ENCODE measurements at places on chromosomes 4 and X. TPM values are rescaled to one million over a fixed set of nuclear protein-coding genes. Genes with fewer than 3 reads are reported as not detected.

Gene UBE2K
- total RNA-seq: 30.1 TPM

Gene SMIM10L2A
- total RNA-seq: 0.73 TPM

Gene SUPT20HL1
- total RNA-seq: not detected

Gene PAGE1
- 1.7 TPM for total RNA-seq

DNA sequence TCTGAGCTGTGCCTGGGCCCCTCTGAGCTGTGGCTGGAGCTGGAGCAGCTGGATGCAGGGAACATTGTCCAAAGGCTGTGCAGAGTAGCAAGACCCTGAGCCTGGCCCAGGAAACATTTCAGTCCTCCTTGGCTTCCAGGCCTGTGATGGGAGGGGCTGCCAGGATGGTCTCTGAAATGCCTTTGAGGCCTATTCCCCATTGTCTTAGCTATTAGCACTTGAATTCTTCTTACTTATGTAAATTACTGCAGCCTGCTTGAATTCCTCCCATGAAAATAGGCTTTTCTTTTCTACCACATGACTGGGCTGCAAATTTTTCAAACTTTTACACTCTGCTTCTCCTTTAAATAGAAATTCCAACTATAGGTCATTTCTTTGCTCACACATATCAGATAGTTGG is 349.8 kb upstream of the KLHL4 start:
- no peaks in the 10 kb centered on the region for H3K4me1 ChIP-seq
- no peak overlapping the region for H3K4me3 ChIP-seq
- no peak for DNase-seq
- H3K27me3 ChIP-seq: no peaks in the 10 kb centered on the region

- H3K4me3 ChIP-seq: no peak overlapping the region
- no peak overlapping the region for H3K27ac ChIP-seq
- no peaks in the 10 kb centered on the region for H3K36me3 ChIP-seq
- H3K27me3 ChIP-seq: no peaks in the 10 kb centered on the region
These were observed 57.6 kb downstream of the TBCK start for GRCh38 chr4:106258145-106259045.

- H3K4me1 ChIP-seq: no peaks in the 10 kb centered on the region
- no peak overlapping the region for H3K27ac ChIP-seq
- DNase-seq: peak; percentile 58
These were observed 51.9 kb downstream of the PHKA2 start for GRCh38 chrX:18931972-18932371.

- H3K4me3 ChIP-seq: no peak overlapping the region
- no peak overlapping the region for H3K27ac ChIP-seq
- DNase-seq: peak; percentile 30
- peaks cover 9% of the 10 kb centered on the region for H3K4me1 ChIP-seq
- no peaks in the 10 kb centered on the region for H3K27me3 ChIP-seq
These were observed 208.3 kb upstream of the MID1 start for GRCh38 chrX:10828640-10829039.

DNA sequence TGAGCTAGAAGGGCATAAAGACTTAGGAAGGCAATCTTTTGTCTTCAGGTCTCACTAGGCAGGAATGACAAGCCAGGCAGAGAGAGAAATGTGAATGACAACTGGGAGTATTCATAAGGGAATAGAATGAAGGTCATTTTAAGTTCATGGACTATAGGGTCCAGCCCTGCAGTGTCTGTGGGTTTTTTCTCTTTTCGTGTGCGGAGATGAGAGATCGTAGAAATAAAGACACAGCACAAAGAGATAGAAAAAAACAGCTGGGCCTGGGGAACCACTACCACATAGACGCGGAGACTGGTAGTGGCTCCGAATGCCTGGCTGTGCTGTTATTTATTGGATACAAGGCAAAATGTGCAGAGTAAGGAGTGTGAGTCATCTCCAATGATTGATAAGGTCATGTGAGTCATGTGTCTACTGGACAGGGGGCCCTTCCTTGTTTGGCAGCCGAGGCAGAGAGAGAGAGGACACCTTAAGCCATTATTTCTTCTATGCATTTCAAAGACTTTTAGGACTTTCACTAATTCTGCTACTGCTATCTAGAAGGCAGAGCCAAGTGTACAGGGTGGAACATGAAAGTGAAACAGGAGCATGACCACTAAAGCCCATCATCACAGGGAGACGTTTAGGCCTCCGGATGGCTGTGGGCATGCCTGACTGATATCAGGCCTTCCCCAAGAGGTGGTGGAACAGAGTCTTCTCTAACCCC is 921.8 kb upstream of the PCDH10 start:
- H3K27ac ChIP-seq: no peak overlapping the region
- no peaks in the 10 kb centered on the region for H3K36me3 ChIP-seq
- no peaks in the 10 kb centered on the region for H3K4me1 ChIP-seq
- no peaks in the 10 kb centered on the region for H3K27me3 ChIP-seq
- peak; percentile 37 for DNase-seq
- H3K4me3 ChIP-seq: peak overlapping the region; percentile 62

GRCh38 chr4:164485136-164485535 is 268.8 kb upstream of the SMIM31 start:
- H3K36me3 ChIP-seq: no peaks in the 10 kb centered on the region
- H3K4me1 ChIP-seq: peaks cover 6% of the 10 kb centered on the region
- no peaks in the 10 kb centered on the region for H3K27me3 ChIP-seq
- H3K27ac ChIP-seq: no peak overlapping the region

- no peaks in the 10 kb centered on the region for H3K4me1 ChIP-seq
- no peak for DNase-seq
- H3K27me3 ChIP-seq: no peaks in the 10 kb centered on the region
- H3K4me3 ChIP-seq: no peak overlapping the region
These were observed 392.3 kb upstream of the GALNT7 start for GRCh38 chr4:172776203-172776861.

All from PC-3 (cell line).